ENCODE measurements at places on chromosomes 2 and 18. TPM values are rescaled to one million over a fixed set of nuclear protein-coding genes. Genes with fewer than 3 reads are reported as not detected.

- DNase-seq: no peak
Measured at GRCh38 chr18:39958876-39959275, 1996.2 kb upstream of the PIK3C3 start.

GRCh38 chr2:190847504-190848081 lies 33.0 kb upstream of the GLS start:
- DNase-seq: no peak

GRCh38 chr2:199484927-199485326 lies 27.2 kb upstream of the SATB2 start:
- peak; percentile 41 for DNase-seq

DNA sequence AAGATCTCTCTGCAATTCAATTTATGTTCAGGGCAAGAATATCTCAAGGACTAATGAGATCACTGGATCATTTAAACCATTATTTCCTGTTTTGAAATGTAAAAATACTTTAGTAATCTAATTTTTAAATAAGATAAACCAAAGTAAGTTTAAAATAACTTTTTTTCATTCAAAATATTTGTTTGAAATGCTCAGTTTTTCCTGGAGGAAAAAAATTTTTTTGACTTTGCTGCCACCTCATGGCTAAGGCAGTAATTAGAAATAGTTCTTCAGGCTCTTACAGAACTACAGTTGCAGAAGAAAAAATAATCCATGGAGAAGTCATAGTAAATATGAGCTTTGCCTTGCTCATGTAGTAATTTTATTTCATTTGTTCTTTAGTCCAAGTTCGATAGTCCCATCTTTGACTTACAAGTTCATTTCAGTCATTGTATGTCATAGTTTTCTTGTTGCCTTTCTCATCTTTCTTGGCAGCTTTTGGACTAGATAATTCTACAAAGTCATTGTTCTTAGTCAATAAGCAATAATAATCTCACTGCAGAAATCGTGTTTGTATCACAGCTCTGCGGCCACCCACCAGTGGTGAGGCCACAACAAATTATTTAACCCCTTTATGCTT lies 127.4 kb downstream of the DPP4 start:
- DNase-seq: peak; percentile 51

GRCh38 chr2:109647636-109648035 lies 33.5 kb downstream of the SOWAHC start:
- DNase-seq: no peak

DNA sequence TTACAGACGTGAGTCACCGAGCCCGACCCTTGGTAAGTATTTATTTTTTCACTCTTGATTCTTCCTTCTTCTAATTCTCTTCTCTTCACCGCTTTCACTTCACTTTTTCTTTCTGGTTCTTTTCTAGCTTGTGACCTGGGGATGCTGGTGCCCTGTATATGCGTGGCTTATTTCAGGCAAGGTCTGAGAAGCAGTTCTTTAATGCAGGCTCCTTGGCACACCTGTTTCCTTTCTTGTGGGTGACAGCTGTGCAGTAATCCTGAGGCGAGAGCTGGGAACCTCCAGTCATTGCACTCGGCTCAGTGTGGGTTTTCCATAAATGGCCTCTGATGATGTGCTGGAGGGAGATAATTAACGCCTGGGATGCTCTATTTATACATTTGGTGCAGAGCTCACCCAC lies 193.8 kb downstream of the TSN start:
- DNase-seq: no peak

GRCh38 chr2:73885406-73885805 lies 7.4 kb upstream of the ACTG2 start:
- no peak for DNase-seq

DNA sequence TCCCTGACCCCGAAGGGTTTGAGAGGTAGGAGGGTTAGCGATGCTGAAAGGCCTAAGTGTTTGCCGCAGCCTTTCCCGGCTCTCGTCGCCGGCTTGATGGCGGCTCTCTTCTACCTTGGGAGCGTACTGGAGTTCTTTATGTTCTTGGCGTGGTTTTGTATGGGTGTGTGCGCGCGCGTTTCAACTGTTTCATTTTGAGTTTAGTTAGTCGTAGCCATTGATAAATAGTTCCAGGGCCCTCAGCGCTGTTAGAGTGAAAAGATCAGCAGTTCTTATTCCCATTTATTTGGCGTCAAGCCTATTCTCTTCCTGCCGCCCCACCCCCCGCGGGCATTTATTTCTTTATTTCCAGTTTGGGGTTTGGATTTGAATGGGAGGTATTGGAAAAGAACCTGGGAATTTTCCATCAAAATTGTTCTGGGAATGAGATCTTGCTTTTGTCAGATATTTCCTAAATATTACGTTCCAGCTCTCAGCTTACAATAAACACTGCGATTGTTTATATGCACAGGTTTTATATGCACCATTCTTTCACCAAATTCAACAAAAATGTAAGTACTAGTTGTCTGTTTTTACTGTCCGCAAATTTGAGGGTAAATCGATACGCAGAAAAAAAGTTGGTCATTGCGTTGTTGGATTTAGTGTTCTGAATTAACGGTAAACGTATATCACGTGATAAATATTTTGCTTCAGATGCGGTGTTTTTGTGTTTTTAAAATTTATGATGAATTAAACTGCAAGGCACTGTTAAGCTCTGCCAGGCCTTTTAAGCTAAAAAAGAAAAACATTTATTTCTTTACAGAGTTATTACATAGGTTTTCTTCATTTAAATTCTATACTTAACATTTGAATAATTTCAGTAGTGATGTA lies 954 bp downstream of the CCNT2 start:
- no peak for DNase-seq

GRCh38 chr2:236369661-236370062 lies 105.5 kb upstream of the ASB18 start:
- peak; percentile 35 for DNase-seq

DNA sequence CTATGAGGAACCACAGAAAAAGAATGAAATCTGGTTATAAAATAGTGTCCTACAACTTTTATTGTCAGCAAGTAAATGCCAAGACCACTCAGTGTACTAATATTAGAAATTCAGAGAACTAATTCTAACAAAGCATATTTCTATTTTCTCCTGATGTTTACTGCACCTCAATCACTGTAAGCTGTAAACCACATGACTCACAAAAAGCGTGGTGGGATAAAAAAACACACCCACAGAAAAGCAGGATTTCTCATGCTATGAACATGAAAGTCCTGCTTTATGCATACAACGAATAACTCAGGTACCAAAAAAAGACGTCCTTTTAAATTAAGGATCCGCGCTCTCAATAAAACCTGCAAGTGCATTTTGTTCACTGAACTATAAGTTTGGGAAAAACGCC lies 797 bp downstream of the TXNL4A start:
- DNase-seq: no peak

- DNase-seq: no peak
Measured at GRCh38 chr18:57050310-57050949, 96.5 kb upstream of the BOD1L2 start.

DNA sequence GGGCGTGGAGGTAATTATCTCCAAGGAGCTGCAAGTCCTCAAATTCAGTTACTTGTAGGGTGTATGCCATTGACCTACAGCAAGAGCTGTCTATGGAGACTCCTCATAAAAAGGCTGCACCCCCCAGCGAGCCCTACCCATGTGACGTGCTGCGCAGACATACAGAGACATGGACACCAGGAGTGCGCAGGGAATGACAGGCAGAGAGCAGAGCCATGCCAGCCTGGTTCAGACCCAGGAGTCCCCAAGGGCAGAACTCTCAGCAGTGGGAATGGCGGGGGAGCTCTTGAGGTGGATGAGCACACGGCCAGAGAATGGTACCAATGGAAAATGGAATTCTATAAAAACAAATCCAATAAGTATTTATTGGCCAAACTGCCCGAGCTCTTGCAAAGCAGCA lies 310.1 kb downstream of the MYCN start:
- DNase-seq: no peak

DNA sequence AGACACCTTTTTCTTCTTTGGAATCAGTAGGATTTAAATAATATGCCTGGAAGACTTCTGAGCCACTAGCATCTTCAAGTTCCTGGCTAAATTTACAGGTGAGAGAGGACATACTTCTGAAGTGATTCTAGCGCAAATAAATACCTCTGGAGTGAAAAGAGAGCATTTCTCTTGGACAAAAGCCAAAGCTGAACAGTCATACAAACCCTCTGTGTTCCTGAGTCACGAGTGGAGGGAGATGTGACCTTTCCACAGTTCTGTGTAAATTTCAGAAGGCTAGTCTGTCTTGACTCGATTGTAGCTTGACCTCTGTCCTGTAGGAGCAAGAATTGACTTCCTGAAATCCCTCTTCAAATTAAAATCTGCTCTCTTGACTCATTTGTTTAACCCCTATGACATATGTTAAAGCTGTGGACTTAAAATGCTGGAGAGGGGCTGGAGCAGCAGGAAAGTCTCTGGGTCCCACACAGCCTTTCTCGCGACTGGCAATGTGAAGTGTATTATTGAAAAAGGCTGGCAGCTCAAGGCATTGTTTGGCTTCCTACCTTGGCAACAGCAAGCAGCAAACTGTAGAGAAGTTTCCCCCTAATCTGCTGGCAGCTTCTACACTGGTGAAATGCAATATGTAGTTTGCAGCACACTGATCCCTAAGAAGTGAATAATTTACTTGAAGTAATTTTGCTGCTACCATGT lies 79.6 kb upstream of the GCFC2 start:
- DNase-seq: no peak

The TTC31 gene
- total RNA-seq: 29.6 TPM

DNA sequence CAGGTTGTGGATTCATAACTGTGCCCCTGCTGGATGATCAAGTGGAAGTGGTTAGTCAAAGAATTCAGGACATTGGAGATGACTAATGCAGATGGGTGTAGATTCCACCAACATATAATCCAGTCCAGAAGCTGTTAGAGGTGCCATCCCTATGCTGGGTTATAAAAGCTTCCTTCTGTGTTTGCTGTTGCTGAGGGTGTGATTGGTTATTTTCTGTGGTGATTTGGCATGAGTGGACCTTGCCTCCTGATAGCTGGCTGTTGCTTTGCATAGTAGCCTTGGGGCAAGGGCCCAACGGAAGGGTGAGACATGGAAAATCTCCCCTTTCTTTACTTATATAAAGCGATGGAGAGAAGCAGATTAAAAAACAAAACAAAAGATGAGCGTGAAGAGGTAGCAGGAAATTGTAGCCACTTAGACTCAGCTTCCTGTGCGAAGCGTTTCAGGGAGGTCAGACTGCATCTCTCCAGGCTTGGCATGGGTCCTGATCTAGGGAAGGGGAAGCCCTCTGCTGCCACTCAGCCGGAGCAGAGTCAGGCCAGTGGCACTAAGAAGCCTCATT lies 190.4 kb downstream of the FMNL2 start:
- no peak for DNase-seq

DNA sequence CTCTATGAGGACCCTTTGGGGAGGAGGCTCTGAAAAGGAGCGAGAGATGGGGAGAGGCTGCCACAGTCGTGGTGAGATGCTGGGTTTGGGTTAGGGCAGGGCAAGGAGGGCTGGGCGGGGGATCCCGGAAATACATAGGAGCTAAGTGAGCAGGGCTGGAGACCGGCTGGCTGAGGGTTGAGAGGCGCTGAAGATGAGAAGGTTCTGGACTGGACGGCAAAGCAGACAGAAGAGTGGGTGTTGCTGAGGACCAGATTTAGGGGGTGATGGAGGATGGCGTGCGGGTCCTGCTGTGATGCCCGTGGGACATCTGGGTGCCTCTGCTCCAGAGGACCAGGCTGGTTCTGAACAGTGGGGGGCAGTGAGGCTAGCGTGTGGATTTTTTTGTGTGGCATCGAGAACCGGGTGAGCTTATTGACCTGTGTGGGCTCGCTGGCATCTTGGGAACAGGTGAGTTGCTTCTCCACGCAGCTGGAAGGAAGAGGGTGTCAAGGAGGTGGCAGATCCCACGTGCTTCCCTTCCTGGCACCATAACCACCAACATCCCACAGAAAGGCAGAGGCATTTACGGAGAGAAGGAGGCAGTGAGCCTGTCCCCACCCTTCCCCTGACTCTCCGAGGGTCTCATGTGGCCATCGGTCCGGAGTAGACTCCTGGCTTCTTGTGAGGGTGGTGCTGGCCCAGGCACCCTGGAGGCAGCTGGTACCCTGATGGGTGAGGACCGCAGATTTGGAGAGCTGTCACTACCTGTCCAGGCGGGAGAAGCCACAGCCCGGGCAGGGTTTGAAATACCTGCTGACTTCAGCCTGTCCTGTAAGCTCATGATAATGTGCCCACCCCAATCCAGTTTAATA lies 70.3 kb downstream of the ASB1 start:
- no peak for DNase-seq

GRCh38 chr2:176959614-176960013 lies 253.0 kb upstream of the HNRNPA3 start:
- DNase-seq: no peak

DNA sequence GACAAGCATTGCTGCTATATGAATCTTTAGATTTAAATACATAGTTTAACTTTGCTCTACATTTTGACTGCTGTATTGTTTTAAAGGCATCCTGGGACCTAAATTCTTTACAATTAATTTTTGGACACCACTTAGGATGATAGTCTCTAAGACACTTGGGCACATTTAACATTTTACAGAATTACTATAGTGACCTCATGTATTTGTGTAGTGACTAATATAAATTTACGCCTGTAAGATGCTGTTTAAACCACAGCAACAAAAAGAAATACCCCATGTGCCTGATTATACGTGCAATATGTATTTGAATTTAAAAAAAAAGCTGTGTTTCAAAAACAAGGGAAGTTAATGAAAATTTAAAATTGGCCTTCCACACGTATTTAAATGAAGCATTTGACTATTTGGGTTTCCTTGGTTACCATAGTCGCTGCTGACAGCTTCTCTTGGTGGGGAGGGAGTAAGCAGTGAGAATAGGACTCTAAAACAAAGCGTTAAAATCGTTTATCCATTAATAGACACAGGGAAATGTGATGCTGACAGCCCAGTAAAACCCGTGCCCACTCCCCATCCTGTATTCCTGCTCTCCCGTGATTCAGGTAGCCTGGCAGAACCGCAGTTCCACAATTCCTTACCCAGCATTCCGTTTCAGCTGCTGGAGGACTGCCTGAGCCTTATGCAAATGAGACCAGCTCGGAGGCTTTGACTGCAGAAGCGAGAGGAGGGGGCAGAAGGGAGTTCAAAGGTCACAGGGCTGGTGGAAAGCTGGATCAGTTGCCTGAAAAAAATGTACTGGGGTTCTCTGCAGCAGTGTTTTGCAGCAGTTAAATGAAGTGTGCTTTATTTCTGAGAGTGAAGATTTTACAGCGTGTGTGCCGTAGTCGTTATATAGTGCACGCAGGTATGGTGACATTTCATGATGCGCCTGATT lies 104.3 kb downstream of the CSRNP3 start:
- peak; percentile 92 for DNase-seq

The CPO gene
- total RNA-seq: not detected

The KCNF1 gene
- 0.70 TPM for total RNA-seq

DNA sequence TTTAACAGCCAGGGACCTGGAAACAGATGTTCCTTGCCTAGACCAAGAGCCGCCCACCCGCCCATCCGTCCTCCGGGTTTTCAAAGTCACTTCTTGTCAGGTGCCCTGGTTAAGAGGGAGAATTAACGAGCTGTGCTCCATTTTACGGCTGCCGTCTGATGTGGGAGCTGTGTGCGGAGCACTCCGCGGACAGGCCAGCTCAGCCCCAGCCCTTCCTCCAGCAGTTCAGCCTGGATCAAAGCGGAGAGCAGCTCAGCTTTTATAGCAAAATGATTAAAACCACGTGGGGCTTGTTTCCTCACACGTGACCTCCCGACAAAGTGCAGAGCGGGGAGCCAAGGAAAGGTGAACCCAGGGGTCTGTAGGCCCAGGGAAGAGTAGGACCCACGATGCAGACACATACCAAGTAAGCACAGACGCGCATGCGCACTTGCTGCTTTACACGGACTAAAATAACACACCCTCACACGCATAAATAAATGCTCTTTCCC lies 46.1 kb upstream of the PKDCC start:
- no peak for DNase-seq

Data from GM23338 (cell line).